ENCODE measurements at places on chromosomes 7 and 10.

GRCh38 chr7:106957766-106958165 lies 86.7 kb upstream of the PRKAR2B start:
- no peak for DNase-seq

GRCh38 chr7:134943785-134944400 lies 42.4 kb upstream of the AGBL3 start:
- no peak for DNase-seq

DNA sequence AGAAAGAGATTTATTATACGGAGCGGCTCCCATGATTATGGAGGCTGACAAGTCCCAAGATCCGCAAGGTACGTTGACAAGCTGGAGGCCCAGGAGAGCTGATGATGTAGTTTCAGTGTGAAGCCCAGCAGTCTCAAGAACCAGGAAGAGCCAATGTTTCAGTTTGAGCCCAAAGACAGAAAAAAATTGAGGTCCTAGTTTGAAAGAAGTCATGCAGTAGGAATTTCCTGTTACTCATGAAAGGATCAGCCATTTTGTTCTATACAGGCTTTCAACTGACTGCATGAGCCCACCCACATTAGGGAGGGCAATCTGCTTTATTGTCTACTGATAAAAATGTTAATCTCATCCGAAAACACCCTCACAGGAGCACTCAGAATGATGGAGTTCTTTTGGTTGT lies 51.5 kb downstream of the CCDC71L start:
- DNase-seq = no peak

- no peak for DNase-seq
Observed at GRCh38 chr7:121872831-121873288, at the start of gene PTPRZ1. PTPRZ1 (plus strand) TSS chr7:121873161; CDS start chr7:121873500, 339 bp downstream.

DNA sequence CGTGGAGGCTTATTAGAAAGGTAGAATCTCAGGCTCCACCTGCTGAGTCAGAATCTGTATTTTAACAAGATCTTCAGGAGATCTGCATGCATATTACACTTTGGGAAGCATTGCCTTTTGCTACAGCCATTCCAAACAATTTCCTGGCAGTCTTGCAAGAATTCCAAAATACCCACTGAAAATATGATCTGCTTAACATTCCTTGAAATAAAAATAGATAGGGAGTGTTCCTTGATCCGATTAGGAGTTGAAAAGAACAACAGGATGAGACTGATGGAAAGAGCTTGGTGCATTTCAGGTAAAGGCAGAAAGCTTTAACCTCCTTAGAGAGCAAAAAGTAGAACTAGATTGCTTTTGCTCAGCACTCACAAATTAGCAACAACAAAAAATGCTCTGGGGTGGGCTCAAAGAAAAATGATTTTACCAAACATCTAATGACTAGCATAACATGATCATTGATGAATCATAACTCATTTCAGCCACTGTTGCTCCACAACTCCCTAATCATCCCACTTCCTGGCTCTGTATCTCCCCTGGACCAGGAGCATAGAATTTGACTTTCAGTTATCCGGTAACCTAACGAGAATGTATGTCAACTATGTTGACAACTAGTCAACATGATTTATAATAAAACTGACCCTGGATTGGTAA lies 115.2 kb downstream of the RNLS start:
- DNase-seq = no peak

- DNase-seq = no peak
Observed at GRCh38 chr7:122448893-122449589, 144.5 kb upstream of the FEZF1 start.

DNA sequence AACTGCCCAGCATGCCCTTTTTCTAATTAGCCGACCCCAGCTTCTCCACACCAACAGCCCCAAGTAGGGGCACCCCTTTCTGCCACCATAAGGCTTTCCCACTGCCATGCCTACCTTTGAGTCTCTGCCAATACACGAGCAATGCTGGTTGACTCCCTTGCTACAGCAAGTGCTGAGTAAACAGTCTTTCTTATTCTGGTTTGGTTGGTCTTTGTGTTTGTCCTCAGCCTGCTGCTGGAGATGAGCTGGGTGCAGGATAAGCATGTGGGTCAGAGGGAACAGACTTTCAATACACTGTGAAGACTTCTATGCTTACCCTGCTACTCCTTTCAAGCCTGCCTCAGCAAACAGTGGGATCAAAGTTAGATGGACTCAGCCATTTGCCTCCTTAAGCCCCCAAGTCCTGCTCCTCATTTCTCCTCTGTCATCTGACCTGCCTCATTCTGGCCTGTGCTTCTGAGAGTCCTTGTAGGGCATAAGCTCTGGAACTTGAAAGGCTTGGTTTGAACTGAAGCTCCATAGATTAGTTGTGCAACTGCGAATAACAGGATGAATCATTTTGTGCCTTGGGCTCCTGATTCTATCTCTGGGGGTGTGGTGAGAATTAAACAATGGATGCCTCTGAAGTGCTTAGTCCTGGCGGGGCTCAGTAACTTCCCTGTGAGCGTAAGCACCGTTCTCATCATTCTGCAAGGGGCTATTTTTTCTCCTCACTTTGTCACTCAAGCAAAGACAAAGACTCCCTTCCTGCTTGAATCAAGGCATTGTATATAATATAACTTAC lies 533.8 kb upstream of the DPP6 start:
- no peak for DNase-seq

- no peak for DNase-seq
Observed at GRCh38 chr7:148121401-148121800, 469.2 kb upstream of the C7orf33 start.

GRCh38 chr10:12819071-12819470 lies 182.4 kb downstream of the CCDC3 start:
- DNase-seq = no peak

DNA sequence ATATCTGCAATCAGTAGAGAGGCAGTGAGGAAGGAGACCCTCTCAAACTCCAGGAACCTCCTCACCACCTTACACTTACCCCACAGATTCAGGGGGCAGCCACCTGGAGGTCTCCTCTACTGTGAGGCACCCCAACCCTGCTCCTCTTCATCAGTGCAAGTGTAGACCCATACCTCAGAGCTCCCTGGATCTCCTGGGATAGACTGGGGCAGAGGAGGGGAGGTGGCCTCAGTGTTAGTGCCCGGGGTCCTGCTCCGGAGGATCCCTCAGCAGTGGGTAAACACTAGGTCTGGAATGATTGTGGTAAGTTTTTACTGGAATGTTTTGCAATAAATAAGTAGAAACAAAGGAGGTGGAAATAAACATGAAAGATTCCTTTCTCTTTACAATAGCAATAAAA lies 31.1 kb downstream of the ANTXRL start:
- no peak for DNase-seq

GRCh38 chr7:94907811-94908322 lies 473 bp downstream of the PPP1R9A start:
- no peak for DNase-seq

DNA sequence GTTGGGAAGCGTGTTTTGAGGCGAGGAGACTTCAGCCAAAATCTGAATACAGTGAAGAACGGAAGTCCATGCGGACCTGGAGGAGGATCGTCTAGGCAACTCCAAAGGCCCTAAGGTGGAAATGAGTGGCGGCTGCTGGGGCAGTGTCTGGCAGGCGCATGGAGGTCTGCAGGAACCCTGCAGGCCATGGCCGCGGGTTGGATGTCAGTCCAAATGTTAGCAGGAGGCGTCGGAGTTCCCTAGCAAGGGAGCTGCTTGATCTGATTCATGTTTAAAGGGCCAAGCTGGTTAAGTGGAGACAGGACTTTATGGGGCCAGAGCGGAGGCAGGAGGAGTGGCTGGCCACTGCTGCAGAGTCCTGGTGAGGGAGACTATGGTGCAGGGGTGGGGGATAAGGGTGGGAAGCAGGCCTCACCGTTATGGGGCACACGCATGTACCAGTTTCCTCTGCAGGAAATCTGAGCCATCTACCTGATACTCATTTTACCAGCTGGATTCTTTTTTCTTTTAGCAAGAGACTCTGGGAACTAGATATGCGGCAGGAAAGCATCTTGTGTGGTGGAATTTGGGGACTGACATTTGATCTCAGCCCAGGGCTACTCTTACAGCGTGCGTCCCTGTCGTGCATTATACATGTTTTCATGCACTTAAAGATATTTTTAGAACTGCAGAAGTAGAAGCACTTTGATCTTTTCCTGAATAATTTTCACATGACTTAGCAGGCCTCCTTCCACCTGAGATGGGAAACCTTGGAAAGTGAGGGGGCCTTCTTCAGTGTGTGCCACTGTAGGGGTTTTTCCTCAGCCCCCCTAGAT lies 6.6 kb upstream of the REPIN1 start:
- DNase-seq = no peak

- no peak for DNase-seq
Observed at GRCh38 chr10:128149267-128150014, 23.2 kb upstream of the MKI67 start.

DNA sequence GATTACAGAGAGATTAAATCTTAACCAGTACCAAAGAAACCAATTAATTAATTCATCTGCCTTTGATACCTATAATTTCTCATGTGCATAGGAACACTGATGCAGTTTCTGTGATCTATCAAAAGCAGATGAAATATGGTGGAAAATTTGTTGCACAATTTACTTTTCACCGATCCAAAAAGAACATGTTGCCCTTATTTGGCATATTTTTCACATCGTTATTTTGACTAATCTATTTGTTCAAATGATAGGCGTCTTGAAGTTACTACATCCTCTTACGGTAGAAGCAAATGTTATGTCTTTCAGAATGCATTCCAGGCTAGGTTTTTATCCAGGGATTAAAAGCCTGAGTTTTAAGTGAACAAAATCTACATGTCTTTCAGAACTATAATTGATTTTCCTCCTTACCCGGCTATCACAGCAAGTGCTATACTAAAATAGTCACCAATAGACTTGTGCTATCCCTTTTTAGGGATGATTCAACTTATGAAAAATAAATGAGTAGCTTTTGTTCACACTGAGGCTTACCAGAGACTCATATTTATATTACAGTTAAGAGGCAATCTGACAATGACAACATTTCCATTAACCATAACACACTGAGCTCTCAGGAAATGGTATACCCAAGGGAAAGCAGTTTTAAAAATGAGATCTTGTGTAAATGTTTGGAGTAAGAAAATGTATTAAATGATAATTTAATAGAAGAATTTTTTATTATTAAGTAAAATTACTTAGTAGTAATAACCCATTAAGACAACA lies 16.8 kb upstream of the TES start:
- no peak for DNase-seq

GRCh38 chr10:76657337-76658012 lies 980.1 kb downstream of the KCNMA1 start:
- no peak for DNase-seq

Data from KG1 (cell line).